ENCODE measurements at places on chromosomes 3 and 15.

GRCh38 chr3:61926923-61927322 is 365.6 kb downstream of the PTPRG start:
- DNase-seq: no peak

DNA sequence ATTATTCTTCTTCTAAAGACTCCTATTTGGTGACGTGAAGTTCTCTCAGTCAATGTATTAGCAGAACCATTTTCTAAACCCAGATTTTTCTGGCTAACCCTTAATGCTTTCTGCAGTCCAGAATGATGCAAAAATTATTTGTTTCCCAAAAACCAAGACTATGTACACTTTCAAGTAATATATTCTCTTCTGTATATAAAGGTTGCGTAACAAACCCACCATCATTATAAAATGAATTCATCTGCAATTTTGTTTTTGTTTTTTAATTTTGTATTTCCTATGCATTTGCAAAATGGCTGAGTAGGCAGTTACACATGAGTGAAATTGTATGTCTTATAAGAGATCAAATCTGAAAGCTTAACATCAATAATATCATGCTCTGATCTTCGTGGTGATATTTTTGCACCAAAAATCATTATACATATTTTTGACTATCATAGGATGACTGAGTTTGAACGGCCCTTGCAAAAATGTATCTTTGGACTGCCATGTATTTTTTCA is 593.6 kb downstream of the ZIC1 start:
- no peak for DNase-seq

- no peak for DNase-seq
Measured at GRCh38 chr15:77446840-77447390, 26.2 kb downstream of the HMG20A start.

DNA sequence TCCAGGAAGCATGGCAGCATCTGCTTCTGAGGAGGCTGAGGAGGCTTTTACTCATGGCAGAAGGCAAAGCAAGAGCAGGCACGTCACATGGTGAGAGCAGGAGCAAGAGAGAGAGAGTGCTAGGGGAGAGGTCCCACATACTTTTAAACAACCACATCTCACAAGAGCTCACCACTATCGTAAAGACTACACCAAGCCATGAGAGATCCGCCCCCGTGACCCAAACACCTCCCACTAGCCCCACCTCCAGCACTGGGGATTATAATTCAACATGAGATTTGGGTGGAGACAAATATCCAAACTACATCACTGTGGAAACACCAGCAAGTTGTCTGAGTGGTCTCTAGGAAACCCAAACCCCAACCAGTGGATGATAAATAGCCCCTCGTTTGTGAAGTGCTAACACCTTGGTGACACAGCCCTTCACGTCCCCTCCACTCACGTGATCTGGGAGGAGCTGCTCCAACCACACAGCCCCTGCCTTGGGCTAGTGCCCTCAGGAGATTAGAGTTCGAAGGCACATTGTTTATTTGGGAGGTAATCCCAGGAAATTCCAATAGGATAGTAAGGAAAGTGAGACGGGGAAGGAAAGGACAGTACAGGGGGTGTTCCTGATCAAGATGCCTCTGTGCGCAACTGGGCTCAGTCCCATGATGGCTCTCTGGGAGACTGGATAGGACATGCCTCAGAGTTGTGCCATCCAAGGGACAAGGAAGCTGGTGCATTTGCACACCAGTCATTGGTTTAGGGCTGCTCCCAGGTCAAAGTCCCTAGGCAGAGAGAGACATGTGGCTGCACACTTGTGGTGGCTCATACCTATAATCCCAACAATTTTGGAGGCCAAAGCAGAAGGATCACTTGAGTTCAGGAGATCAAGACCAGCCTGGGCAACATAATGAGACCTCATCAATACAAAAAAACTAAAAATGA is 80.6 kb upstream of the CTNNB1 start:
- DNase-seq: no peak

GRCh38 chr3:187986514-187986934 is 167.4 kb upstream of the LPP start:
- no peak for DNase-seq

- DNase-seq: no peak
Measured at GRCh38 chr15:23690450-23690852, 3.3 kb upstream of the NDN start.

DNA sequence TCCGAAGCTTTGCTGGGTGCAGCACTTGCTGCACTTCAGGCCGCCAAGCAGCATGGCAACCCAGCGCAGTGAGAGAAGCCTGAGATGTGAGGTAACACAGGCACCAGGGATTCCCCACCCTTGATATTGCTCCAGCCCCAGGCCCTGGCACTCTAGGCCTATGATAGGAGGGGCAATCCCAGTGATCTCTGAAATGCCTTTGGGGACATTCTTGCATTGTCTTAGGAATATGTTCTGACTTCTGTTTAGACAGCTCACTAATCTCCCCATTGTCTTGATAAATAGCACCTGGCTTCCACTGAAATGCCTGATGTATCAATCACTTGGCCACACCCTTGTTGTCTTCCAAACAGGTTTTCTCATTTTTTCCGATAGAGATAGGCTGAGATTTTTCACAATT is 102.8 kb downstream of the SOX14 start:
- DNase-seq: no peak

DNA sequence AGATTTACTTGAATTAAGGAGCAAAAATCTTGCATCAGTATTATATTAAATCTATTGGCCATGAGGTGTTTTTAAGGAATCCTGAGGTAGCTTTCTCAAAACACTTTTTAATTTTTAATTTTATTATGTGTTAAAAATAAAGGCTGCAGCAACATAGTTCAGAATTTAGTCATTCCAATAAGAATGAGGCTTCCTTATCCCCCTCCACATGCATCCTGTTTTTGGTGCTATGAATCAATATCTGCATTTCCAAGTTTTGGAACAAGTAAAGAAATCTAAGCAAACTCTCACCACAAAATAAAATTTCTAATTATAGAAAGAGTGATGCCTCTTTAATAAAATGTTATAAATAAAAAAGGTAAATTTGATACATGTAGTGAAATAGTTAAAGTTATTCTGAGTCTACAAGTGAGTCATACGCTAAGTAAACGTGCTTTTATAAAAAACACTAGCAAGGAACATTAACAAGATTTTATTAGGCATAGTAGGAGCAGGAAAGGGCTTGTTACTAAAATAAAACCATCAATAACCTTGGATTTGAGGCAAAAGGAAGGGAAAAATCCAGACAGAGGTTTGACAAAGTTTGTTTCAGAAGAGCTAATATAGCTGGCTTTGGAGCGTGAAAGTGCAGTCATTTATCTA is 1218.0 kb downstream of the NSUN3 start:
- DNase-seq: no peak

- no peak for DNase-seq
Measured at GRCh38 chr15:81362790-81363189, 11.2 kb downstream of the TMC3 start.

- no peak for DNase-seq
Measured at GRCh38 chr3:152375546-152375945, 106.8 kb downstream of the MBNL1 start.

GRCh38 chr15:58407236-58407775 is 24.5 kb upstream of the LIPC start:
- no peak for DNase-seq

DNA sequence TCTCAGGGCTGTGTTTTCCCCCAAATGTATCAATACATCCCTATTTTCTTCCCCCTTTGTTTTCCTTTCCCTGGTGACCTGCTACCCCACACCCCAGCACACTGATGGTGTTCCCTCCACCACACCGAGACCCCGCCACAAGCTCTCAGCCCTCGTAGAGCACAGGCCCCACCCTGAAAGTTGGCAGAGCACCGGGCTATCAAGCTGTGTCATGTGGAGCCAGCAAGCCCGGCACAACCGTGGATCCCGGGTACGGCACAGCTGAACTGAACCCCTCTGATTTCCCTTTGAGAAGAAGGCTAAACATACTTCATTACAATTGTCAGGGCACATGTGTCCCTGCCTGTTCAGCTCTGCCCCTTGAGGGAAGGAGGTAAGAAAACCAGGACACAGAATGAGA is 69.9 kb downstream of the LRIG1 start:
- no peak for DNase-seq

- DNase-seq: no peak
Measured at GRCh38 chr3:66480666-66481065, 20.2 kb downstream of the LRIG1 start.

DNA sequence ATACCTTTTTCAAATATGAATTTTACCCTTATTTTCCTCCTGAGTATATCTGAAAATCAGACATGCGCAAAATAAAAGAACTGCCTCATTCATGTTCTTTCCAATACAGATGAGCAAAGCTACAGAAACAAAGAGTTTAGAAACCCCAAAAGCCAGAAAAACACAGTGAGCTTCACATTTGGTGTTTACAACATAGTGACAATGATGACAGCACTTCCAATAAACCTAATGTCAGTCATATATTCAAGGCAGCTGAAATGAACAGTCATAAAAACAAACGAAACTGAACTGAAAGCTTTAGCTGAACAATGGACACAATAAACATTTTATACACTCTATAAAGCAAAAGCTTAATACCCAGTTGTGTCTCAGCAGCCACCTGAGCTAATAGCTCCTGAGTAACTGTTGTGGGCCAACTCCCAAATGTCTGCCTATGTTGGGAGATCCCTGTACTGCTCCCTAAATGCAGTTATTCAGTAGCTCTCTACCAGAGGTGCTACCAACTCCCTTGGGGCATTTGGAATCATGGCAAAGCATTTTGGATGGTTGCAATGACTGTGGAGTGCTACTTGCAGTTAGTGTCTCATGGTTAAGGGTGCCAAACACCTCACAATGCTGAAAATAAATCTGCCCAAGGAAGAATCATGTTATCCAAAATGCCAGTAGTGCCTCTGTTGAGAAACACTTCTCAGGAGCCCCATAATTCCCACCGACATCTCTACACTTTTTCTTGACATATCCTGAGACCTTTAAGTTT is 131.5 kb downstream of the TGFBR2 start:
- no peak for DNase-seq

DNA sequence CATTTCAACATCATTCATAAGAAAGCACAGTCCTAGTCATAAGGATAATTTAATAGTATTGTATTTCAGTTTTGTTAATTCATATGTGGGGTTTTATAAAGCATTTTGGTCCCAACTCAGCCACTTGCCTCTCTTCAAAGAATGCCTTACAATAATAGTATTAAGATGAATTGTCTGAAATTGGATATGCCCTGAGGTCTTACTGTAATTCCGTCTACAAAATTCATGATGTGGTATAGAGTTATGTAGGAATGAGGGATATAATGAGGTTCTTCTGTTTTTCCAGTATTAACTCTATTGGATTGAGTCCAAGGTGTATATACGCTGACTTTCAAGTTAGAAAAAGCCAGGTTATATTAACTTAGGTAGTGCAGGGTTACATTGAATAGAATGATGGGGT is 177.0 kb downstream of the GOLIM4 start:
- DNase-seq: no peak

DNA sequence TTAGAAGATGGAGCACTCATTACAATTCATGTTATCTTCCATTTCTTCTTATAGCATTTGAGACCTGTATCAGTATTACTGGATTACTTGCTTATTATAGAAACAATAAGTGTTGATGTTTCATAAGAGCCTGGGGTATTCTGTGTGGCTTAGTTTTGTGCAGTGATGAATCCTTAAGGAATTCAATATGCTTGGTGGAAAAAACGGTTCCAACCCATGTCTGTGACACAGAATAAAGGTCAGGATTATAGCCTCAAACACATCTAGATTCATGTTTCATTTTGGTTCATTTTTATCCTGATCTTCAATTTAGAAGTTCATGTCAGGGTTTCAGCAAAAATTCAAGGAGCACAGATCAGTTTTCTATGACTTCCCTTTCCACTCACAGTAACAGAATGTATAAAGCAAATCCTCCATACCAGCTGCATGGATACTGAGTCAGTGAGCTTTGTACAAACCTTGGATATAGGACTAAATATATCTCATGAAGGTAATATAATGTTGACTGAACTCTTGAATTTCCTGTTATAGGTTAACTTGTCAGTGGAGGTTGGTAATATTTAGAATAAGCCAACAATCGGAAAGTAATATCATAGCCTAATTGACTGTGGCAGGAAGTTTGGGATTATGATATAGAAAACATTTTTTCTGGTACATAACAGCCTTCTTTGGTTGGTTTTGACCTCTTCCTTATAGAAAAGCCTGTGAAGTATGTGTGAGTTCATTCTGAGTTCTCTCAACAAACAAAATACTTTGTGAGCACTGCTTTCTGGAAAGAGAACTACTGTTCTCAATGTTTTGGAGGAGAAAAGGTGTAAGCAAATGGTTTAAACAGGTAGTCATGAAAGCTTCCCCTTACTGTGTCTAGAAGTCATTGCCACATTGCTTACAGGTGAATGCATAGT is 218.2 kb upstream of the TPM1 start:
- no peak for DNase-seq

DNA sequence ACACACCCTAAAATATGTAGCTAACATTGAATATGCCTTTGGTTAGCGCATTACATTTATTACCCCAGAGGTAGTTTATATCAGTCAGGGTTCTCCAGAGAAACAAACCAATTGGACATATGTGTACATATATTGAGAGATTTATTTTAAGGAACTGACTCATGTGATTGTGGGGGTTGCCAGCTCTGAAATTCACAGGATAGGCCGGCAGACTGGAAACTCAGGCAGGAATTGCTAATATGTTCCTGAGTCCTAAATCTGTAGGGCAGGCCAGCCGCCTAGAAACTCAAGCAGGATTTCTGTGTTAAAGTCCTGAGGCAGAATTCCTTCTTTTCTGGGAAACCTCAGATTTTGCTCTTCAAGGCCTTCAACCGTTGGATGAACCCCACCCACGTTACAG is 189.7 kb downstream of the CDIN1 start:
- no peak for DNase-seq

GRCh38 chr15:91302588-91303439 is 202.8 kb downstream of the SV2B start:
- no peak for DNase-seq

DNA sequence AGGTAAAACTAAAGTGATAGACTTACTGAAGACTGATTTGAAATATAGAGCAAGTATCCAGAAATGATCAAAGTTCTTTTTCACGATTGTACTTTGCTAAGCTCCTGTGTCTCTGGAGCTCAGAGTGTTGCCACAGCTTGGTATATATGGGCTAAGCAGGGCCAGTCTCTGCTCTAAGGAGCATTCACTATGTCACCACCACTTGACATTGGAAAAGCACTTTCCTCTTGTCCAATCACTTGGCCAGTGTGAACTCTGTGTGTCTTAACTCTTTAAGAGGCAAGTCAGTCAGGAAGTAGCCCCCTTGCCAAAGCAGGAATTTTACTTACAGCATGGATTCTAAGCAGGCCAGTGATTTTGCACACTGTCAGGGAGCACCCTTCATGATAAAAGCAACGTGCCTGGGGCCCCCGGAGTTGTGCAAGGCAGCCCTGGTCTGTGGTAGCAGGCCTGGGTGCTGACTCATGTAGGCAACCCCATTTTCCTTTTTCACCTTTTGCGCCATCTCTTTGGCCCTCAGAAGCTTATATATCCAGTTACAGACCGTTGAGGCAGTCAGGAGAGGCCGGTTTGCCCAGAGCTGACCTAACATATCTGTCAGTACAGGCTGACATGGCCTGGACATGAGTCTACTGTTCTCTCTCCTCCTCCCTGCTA is 73.0 kb downstream of the HCN4 start:
- DNase-seq: no peak
